CD8-positive, alpha-beta T cell (primary cell): ENCODE measurements at places on chromosomes 1 and 21.

GRCh38 chr1:42949312-42950115, 9.2 kb downstream of the SLC2A1 start:
- DNase-seq, result peak; percentile 6

GRCh38 chr21:39518055-39518846, 66.5 kb downstream of the SH3BGR start:
- peak; percentile 13 for DNase-seq

GRCh38 chr1:6073480-6074053, 27.9 kb downstream of the KCNAB2 start:
- DNase-seq, result no peak

- DNase-seq, result no peak
These were observed 22.7 kb downstream of the SPOCD1 start for GRCh38 chr1:31793086-31793485.

- peak; percentile 65 for DNase-seq
These were observed 855 bp upstream of the IVNS1ABP start for GRCh38 chr1:185317886-185318310.
